ENCODE measurements at places on chromosomes 11 and 22. TPM values are rescaled to one million over a fixed set of nuclear protein-coding genes. Genes with fewer than 3 reads are reported as not detected.

Gene OR52I1
- total RNA-seq: not detected

Gene SEC14L2
- total RNA-seq: 82.7 TPM

Gene PATE4
- not detected for total RNA-seq

Gene RAB36
- total RNA-seq: 2.7 TPM

Gene IGHMBP2
- total RNA-seq: 8.0 TPM

Gene OR51B2
- total RNA-seq: not detected

Gene SYT13
- total RNA-seq: 7.2 TPM

Gene IGF2
- 30.5 TPM for total RNA-seq

Gene C1QTNF5
- 1.2 TPM for total RNA-seq

Gene TTLL1
- 7.7 TPM for total RNA-seq

Gene CCDC88B
- 2.4 TPM for total RNA-seq

Gene GRM5
- not detected for total RNA-seq

Gene MAML2
- 2.2 TPM for total RNA-seq

Gene SLC17A6
- not detected for total RNA-seq

Gene KCNE3
- not detected for total RNA-seq

Gene YDJC
- 56.3 TPM for total RNA-seq

Gene KCNA4
- not detected for total RNA-seq

Gene SIK3
- total RNA-seq: 13.5 TPM

Gene GPHA2
- total RNA-seq: not detected

Gene OR52H1
- 0.21 TPM for total RNA-seq

Gene IFITM1
- total RNA-seq: 0.43 TPM

Gene ROBO4
- 0.72 TPM for total RNA-seq

Gene OR8D4
- not detected for total RNA-seq

Gene KCNK7
- total RNA-seq: 3.2 TPM

Gene LMF2
- 21.7 TPM for total RNA-seq

Gene KCNJ11
- 0.24 TPM for total RNA-seq

Gene B3GAT3
- 50.5 TPM for total RNA-seq

Gene SLN
- total RNA-seq: 1.4 TPM

Gene SLC3A2
- total RNA-seq: 762 TPM

Gene TEX12
- total RNA-seq: not detected

Gene RAB3IL1
- 1.9 TPM for total RNA-seq

Gene APOA4
- not detected for total RNA-seq

Gene KRTAP5-1
- total RNA-seq: not detected

Gene CASP12
- total RNA-seq: not detected

Gene TMEM121B
- not detected for total RNA-seq

Gene NRXN2
- not detected for total RNA-seq
